NCI-H526 (cell line): ENCODE measurements at places on chromosomes 5 and 9.

- no peak for DNase-seq
Observed at GRCh38 chr5:180233729-180234128, 24.7 kb upstream of the RASGEF1C start.

GRCh38 chr5:134463991-134464760, 52.5 kb upstream of the CDKN2AIPNL start:
- no peak for DNase-seq

GRCh38 chr9:6829027-6829426, 71.3 kb downstream of the KDM4C start:
- DNase-seq: no peak

DNA sequence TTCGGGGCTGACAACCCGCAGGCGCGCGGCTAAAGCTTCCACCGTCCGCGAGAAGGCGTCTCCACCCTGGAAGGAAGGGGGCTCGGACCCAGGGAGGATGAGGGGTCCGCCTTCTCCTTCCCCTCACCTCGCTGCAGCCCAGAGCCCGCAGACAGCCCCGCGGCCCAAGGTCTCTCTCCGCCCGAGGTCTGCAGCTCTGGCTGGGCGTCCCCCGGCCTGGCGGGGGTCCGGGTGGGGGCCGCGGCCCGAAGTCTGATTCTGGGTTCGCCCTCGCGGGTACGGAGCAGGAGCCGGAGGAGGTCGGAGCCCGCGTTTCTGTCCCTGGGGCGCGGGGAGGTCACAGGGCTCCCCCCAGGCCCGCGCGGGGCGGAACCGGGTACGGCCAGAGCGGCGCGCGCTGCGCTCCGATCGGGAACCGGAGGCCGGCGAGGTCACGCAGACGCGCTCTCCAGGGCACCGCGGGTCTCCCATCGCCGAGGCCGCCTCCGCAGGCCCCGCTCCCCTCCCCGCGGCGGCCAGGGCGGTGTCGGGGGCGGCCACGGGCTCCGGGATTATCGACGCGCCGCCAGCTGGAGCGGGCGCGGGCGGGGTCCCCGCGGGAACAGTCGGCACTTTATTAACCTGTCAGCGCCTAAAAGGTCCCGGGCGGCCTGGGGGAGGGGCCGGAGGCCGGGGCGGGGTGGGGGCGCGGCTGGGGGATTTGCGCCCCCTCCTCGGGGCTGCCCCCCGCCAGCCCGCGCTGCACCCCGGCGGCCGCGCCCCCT, 11.6 kb downstream of the LHX3 start:
- no peak for DNase-seq

DNA sequence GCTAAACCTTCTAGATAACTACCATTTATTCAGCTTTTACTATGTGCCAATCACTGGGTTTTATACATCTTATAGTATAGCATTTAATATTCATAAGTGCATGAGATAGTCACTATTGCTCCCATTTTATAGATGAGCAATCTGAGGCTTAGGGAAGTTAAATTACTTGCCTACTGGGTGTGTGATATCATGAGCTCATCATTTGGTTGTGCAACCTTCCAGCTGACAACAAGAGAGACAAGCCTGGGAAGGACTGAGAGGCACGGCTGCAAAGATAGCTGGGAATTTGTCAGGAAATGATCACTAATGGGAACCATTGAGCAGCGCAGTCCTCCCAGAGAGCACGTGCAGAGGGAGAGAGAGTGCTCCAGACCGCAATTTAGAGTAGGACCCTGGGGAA, 481.6 kb upstream of the KIF2A start:
- no peak for DNase-seq

DNA sequence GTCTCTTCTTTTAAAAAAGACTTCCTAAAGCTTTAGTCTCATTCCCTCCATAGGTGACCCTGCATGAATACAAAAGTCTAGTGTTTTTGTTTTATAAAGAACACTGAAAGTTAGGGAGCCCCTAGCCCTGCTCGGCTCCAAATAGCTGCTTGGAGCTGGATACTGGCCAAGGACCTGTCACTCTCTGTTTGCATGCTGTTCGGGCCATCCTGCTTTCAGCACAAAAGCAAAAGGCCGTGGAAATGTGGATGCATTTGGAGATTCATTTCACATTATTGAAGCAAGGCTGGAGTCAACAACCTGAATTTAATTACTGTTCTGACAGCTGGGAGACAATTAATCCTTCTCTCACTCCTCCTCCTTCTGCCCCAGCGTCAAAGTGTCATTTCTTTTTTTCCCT, 151.7 kb upstream of the NMUR2 start:
- no peak for DNase-seq
